ENCODE measurements at places on chromosomes 1 and 21.

- H3K4me3 ChIP-seq: no peak overlapping the region
- peaks cover 22% of the 10 kb centered on the region for H3K4me1 ChIP-seq
- H3K36me3 ChIP-seq: peaks cover 16% of the 10 kb centered on the region
- no peak for DNase-seq
- no peaks in the 10 kb centered on the region for H3K27me3 ChIP-seq
Measured at GRCh38 chr1:32239337-32239736, 7.7 kb upstream of the FAM167B start.

DNA sequence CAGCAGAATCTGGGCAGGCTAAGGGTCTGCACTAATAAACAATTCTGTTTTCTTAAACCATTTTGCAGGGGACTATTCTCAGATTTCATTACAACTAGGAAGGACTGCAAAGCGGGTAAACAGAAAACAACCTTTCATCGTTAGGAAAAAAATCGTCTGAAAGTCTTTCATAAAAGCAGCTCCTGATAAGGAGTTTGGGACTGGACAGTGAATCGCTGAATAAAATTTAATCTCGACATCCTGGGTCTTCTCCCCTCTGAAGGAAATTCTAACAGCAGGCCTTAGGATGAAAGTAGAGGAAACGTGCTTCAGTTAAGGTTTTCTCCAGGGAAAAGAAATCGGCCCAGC lies 471 bp upstream of the MTF2 start:
- peak overlapping the region; percentile 82 for H3K4me3 ChIP-seq
- no peaks in the 10 kb centered on the region for H3K36me3 ChIP-seq
- no peak for DNase-seq
- H3K4me1 ChIP-seq: peaks cover 3% of the 10 kb centered on the region
- H3K27me3 ChIP-seq: no peaks in the 10 kb centered on the region

- H3K4me1 ChIP-seq: no peaks in the 10 kb centered on the region
- no peaks in the 10 kb centered on the region for H3K36me3 ChIP-seq
- H3K27ac ChIP-seq: no peak overlapping the region
Measured at GRCh38 chr1:174366946-174367345, 80.8 kb upstream of the GPR52 start.

DNA sequence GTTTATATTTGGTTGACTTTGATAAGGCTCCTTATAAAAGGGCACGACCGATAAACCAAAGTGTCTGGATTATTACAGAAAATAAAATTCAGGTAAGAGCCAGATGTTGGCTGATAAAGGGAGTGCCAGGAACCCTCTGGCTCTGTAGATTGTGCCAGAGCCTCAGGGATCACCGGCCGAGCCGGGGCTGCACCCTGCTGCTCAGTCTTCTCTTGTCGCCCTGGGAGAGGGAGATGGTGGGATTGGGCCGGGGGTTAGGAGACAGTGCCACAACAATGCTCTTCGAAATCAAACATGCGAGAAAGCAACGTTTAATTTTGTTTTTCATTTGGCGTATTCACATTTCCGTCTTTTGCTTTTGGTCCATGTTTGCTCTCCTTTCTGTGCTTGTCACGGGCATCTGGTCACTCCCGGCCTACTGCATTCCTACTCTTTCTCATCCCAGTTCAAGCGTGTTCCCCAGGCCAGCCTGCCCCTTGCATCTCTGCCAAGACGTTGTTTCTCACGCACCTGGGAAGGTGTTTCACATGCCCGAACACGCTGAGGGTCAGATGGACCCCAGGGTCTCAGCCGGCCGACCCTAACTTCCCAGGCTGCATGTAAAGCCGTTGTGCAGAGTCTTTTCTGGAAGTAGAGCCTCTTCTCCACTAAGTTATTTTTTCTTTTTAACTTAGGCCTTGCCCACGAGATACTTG lies 18.8 kb upstream of the C2CD2 start:
- no peak overlapping the region for H3K4me3 ChIP-seq
- H3K4me1 ChIP-seq: peaks cover 5% of the 10 kb centered on the region
- no peak overlapping the region for H3K27ac ChIP-seq
- peaks cover 7% of the 10 kb centered on the region for H3K27me3 ChIP-seq

GRCh38 chr21:45533361-45533845 lies 8.8 kb downstream of the SLC19A1 start:
- no peak overlapping the region for H3K27ac ChIP-seq
- peaks cover 73% of the 10 kb centered on the region for H3K36me3 ChIP-seq
- no peaks in the 10 kb centered on the region for H3K27me3 ChIP-seq
- peaks cover 18% of the 10 kb centered on the region for H3K4me1 ChIP-seq
- no peak for DNase-seq
- no peak overlapping the region for H3K4me3 ChIP-seq

DNA sequence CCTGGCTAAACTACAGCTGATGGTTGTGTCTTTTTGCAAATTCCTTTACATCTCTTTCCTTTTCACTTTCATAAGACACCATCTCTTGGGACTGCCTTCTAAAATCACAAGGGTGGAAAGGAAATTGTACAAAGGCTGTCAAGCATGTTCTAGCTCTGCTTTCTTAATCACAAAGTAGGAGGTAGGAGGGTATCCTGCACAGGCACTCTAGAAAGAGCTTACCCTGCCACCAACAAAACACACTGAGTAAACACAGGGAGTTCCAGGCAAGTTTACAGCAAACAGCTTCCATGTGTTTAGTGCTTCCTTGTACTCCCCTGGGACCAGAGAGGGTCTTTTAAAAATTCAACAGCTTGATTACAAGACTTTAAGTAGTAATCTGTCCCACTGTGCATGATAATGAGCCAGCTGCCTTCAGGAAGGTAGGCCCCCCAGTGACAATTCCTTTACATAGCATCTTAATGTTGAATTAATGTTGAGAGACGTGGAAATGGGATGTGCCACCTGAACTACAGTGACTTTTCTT lies 2.4 kb downstream of the PLPP3 start:
- H3K4me1 ChIP-seq: peaks cover 5% of the 10 kb centered on the region
- no peaks in the 10 kb centered on the region for H3K27me3 ChIP-seq
- H3K4me3 ChIP-seq: peak overlapping the region; percentile 95
- H3K36me3 ChIP-seq: no peaks in the 10 kb centered on the region
- peak; percentile 49 for DNase-seq

GRCh38 chr1:29119121-29119929 lies 4.4 kb downstream of the TMEM200B start:
- H3K4me3 ChIP-seq: no peak overlapping the region
- H3K36me3 ChIP-seq: peaks cover 20% of the 10 kb centered on the region
- peaks cover 25% of the 10 kb centered on the region for H3K4me1 ChIP-seq
- H3K27me3 ChIP-seq: no peaks in the 10 kb centered on the region

GRCh38 chr1:63557365-63557987 lies 34.2 kb downstream of the EFCAB7 start:
- H3K27me3 ChIP-seq: no peaks in the 10 kb centered on the region
- no peak overlapping the region for H3K27ac ChIP-seq
- H3K36me3 ChIP-seq: peaks cover 40% of the 10 kb centered on the region
- H3K4me1 ChIP-seq: no peaks in the 10 kb centered on the region

Data from mesenchymal stem cell (in vitro differentiated cells and primary cell).